ENCODE measurements at places on chromosomes 16 and 17. TPM values are rescaled to one million over a fixed set of nuclear protein-coding genes. Genes with fewer than 3 reads are reported as not detected.

ABCA3 gene
- polyA plus RNA-seq, result 6.7 TPM

CD300E gene
- polyA plus RNA-seq, result 0.22 TPM

NOS2 gene
- polyA plus RNA-seq, result 2.2 TPM

UMOD gene
- 117 TPM for polyA plus RNA-seq

HASPIN gene
- polyA plus RNA-seq, result 2.9 TPM

SPIRE2 gene
- polyA plus RNA-seq, result 14.9 TPM

TAT gene
- 0.09 TPM for polyA plus RNA-seq

ITGA2B gene
- polyA plus RNA-seq, result 5.2 TPM

DNA sequence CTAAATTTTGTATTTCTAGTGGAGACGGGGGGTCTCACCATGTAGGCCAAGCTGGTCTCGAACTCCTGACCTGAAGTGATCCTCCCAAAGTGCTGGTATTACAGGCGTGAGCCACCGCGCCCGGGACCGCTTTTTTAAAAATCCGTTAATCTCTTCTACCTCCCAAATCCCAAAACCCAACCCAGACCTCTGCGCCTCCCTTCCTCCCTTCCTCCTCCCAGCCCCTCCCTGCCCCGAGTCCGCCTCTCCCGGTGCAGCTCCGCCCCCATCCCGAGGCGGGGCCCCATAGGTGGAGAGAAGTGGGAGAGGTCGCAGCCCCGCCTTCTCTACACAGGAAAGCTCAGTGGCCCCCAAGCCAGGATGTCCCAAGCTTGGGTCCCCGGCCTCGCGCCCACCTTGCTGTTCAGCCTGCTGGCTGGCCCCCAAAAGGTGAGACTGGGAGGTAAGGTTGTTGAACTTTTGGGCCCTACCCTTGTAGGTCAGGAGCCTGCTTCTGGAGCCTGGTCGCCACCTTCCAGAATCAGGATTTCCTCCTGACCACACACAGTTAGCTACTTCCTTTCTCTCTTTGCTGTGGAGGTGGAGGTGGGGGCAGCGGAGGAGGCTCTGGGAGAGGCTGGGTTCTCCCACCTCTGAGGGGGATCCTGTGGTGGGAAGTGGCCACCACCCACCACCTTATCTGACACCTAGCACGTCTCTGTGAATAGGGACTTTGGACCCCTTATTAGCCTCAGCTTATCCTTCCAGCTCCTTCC is at the start of gene TMEM92:
Gene TMEM92, plus strand, starts transcription at position 325 of the 755 bp plus-strand sequence. Its CDS starts 36 bp downstream, at position 361.
- no peak for DNase-seq

DNA sequence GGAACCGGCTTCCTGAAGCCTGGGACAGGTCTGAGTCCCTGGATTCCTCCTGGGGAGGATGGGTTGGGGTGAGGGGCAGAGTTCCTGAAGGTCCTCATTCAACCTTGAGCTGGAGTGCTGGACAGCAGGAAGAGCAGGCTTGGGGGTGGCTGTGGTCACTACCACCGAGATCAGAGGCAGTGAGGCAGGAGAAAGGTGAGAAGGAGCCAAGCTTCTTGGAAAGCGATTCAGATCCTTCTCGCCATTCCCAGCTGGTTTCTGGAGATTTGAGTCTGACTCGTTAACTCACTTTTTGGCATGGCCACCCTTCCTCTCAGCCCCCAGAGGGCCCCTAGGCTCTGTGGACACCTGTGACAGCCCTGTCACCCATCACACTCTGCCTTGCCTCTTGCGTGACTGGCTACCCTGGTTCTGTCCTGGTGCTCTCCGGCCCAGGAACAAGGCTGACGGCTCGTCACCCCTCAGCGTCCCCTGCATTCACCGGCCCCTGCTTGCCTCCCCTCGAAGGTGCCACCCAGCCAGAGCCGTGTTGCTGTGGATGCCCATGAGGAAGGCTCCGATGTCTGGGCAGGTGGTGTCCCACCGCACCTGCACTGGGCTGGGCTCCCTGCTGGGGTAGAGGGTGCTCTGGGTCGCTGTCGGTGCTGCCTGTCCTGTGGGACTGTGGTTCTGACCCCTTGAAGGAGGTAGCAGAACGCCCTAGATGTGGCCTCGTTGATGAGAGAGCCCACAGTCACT is 9.7 kb upstream of the TIMP2 start:
- no peak for DNase-seq

DNA sequence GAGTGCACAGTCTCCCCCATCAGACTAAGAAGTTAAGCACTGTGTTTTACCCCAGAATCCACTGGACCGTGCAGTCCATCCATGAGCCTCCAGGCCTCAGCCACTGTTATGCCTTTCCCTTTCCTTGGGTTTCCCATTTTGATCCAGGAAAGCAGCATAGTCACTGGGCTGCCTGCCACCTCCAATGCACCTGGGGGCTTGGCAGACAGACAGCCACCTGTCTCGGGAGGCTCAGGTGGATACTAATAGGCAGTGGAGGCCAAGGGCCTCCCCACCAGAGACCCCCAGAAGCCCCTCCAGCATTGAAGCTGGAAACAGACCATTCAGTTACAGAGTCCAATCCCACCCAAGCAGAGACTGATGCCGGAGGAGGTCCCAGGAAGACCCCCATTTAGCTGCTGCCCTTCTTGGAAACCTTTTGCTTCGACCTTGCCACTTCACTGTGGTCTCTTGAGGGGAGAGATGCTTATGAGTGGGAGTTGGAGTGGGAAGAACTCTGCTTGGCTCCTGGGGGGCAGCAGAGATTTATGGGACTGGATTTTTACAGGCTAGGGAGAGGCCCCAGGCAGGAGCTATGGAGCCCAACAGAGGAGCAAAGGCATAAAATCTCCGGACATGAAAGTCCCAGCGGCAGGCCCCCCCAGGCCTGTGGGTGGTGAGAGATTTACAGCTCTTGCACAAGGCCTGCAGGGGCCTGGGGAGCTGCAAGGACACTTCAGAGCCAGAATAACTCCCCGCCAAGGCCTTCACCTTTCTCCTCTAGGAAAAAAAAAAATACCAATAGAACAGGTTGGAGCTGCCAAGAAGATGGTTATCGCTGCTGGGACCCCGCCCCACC is 12.2 kb upstream of the SP2 start:
- no peak for DNase-seq

DNA sequence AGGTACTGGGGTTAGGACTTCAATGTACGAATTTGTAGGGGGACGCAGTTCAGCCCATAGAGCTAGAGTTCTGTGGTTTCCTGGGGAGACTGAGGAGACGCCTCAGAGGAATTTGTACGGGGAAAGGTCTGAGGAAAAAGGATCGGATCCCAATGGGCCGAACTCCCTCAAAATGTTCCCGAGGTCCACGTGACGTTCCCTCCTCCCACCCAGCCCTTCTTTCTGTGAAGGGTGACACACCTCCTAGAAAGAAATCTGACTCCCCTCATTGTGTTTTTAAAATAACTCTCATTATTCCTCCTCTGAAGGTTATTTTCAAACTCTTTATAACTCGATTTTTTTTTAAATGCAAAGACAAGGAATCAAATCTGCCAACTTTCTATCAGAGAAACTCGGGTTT is 8.6 kb downstream of the RGS9 start:
- DNase-seq, result no peak

DNA sequence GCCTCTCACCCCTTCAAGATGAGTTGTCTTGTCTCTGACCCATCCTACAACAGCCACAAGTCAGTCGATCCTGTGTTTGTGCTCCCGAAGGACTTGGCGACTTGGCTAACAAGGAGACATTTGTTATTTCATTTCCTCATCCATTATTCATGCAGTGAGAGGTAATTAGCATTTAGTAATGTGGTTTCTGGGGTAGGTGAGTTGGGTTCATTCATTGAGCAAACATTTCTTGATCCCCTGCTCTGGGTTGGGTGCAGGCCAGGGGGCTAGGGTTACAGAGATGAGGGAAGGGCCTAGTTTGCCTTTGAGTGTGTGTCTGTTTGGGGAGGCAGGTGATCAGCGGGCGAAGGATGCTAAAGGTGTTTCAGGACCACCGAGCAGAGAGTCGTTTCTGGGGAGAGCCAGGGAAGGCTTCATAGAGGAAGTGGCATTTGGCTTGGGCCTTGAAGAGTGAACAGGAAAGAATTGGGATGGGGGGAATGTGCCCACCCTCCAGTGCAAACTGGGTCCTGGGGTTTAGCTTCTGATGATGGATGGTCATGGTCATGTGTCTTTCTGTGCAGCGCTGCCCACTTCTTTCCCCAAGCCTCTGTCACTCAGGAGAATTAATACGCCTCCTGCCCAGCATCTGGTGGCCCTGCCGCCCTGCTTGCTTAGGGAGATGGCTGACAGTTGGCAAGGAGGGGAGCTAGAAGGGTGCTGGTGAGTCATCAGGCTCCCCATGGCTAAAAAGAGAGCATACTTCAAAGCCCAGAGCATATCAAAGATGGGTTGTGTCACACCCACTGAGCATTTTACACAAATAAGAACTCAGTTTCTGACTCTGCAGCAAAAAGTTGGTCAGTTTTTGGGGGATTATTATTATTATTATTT is 38.5 kb downstream of the MSI2 start:
- no peak for DNase-seq

- DNase-seq, result no peak
Measured at GRCh38 chr17:43353393-43353792, 45.4 kb upstream of the ARL4D start.

DNA sequence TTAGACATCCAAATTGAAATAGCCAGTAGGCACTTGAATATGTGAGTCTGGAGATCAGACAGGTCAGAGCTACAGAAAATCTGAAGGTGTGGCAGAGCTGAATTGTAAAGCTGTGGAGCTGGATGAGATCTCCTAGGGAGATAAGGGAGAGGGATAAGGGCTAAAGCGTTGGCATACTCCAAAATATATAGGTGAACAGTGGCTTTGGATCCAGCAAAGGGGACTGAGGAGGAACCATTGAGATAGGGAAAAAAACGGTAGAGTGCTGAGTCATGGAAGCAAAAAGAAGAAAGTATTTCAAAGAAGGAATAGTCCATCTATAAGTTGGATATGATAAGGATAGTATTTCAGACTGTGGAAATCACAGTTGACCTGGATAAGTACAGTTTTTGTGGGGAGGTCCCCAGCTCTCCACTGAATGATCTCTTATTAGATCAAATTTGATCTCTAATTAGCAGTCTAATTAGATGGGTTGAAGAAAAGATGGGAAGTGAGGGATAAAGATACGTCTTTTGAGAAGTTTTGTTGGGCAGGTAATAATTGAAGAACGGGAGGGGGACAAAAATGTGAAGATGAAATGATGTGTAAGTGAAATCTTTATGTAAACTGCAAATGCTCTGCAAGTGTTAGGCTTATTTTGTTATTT is 587 bp upstream of the DBF4B start:
- no peak for DNase-seq

DNA sequence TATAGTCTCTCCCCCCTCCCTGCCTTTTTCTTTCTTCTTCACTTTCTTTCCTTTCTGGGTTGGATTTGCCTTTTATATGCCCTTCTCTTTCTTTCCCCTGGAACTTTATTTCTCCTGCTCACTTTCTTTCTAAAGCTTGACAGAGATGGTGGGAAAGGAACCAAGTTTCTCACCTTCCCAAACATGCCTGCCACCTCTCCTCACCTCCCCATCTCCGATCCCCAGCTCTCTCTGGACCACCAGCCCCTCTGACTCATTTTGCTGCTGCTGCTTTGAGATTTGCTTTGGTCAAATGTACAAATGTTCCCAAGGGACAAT is 6.7 kb upstream of the LHX1 start:
- DNase-seq, result no peak

DNA sequence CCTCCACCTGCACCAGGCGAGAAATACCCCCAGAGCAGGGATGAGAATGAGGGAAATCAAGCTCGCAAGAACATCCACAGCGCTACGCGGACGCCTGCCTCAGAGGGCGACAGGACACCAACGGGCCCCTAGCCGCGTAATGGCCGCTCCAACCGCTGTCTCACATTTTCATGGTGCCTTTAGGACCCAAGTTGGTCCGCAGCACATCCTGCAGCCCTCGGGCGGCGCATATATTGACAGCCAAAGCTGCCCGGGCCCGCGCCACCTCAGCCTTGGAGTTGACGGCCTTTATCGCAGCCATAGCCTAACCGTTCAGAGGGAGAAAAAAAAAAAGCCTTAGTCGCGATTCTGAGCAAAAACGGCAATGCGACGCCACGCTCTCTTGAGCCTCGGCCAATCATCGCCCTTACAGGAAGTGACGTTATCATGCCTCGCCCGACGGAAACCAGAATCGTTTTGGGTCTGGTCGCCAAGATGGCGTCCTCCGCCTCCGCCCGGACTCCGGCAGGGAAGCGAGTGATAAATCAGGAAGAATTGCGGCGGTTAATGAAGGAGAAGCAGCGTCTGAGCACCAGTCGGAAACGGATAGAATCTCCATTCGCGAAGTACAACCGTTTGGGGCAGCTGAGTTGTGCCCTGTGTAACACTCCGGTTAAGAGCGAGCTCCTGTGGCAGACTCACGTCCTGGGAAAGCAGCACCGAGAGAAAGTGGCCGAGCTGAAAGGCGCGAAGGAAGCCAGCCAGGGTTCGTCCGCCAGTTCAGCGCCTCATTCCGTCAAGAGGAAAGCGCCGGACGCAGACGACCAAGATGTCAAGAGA is at the start of the genes CCT6B and ZNF830:
Gene CCT6B, minus strand, starts transcription at position 368 of the 819 bp plus-strand sequence. Its CDS starts 67 bp downstream, at position 301.
Gene ZNF830, plus strand, starts transcription at position 448 of the 819 bp plus-strand sequence. Its CDS starts 27 bp downstream, at position 475.
- peak; percentile 94 for DNase-seq

GRCh38 chr16:13351601-13352217 is 450.3 kb downstream of the SHISA9 start:
- no peak for DNase-seq

DNA sequence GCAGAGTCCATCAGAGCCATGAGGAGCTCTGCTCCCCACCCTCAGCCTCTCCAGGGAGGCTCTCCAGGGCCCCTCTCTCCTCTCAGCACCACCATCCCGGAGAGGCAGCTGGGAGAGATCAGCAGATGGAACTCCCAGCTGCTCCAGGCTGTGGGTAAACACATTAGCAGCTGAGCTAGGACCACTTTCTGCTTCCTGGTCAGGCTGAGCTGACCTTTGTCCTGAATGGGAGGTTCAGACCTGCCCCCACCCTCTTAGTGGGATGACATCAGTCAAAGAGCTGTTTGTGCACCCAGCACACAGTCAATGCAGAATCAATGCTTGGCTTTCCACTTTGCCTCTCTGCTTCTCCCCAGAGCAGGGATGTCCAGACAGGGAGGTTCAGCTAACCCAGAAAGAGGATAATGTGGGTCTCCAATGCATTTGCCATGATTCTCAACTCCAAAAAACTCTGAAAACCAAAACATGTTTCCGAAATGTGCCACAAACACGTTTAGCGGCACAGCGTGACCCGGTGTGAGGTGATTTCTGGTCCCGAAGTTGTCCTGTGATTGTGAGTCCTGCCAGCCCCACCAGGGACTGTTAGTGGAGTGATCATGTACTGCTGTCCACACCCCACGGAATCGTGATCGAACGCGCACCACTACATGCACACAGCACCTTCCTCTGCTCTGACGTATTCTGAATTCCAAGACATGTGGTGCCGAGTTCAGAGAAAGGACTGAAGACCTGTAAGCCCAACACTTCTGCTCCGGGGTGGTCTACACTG is 6.7 kb downstream of the GPR142 start:
- DNase-seq, result no peak

GRCh38 chr17:76173474-76173873 is 32.4 kb upstream of the FOXJ1 start:
- no peak for DNase-seq

DNA sequence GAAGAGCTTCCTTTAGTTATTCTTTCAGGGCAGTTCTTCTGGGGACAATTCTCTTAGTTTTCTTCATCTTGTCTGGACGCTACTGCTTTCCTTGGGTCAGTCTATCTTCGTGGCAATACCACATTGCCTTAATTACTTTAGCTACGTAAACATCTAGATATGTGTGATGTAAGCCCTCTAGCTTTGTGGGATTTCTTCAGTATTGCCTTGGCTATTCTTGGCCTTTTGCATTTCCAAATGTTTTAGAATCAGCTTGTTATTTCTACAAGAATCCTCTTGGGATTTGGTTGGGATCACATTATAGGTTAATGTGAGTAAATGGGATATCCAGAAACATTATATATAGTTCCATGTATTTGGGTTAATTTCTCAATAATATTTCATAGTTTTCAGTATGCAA is 9.0 kb upstream of the ST6GALNAC2 start:
- DNase-seq, result no peak

- DNase-seq, result peak; percentile 57
Measured at GRCh38 chr16:23835390-23836077, at the start of gene PRKCB. Gene PRKCB, plus strand, starts transcription at chr16:23835983.

- no peak for DNase-seq
Measured at GRCh38 chr16:28931801-28932225, at the start of gene CD19. Gene CD19, plus strand, starts transcription at chr16:28931971. Its CDS starts 30 bp downstream, at chr16:28932001.
